ENCODE measurements at places on chromosomes 1 and 21.

DNA sequence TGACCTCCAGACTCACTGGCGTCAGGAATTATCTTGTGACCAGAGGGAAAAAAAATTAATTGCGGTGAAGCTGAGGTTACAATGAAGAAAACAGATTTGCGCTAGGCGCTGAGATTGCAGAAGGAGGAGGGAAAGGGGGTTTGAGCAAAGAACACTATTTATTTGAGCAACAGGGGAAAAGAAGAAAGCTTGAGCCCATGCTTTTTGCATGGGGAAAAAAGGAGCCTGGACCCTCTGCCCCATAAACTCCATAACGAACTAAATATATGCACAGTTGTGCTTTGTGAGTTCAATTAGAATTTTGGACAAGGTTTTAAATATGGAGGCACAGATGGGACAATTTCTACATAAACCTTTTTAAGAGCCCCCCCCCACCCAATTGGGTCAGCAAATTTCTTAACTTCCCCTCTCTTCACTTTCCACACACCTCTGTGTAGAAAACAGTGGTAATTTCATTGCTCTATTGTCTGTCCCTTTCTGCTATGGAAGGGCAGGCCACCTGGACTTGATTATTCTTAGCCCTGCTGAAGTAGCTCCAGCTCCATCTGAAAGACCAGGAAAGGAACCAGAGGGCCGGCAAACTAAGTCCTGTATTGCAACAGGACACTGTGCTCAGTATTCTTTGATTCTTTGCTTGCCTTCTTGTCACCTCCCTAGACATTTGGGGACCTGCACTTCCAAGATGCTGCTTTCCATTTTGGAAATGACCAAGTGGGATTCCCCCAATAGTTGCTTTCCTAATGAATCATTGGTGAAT is 862 bp upstream of the ID3 start:
- no peak for DNase-seq

DNA sequence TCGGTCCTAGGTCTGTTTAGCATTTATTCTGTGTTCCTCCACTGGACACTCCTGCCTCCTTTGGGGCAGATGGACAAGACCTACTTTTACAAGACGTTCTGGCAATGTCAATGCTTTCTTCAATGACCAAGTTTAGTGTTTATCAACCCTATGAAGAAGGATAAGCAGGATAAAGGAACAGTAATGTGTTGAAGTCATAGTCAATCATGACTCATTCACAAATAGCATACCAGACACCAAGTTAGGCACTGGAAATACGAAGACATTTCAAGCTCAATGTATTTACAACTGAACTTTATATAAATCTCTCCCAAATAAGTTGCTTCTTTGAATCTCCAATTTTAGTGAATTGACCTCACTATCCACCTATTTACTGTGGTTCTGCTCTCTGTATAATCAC is 4.8 kb upstream of the SLC35D1 start:
- no peak for DNase-seq

DNA sequence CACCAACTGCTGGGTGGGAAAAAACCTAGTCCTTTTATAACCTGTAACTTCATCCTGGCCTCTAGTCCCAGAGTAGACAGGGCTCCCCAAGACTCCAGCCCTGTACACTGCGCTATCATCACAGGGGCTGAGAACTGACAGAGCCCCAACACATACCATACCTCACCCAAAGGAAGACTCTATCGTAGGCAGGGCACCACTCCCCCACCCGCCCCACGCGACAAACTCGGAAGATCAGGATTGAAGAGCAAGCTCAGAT is 15.8 kb downstream of the INPP5B start:
- DNase-seq, result no peak

- DNase-seq, result no peak
These were observed 1.1 kb upstream of the DNAJC28 start for GRCh38 chr21:33492571-33492970.

DNA sequence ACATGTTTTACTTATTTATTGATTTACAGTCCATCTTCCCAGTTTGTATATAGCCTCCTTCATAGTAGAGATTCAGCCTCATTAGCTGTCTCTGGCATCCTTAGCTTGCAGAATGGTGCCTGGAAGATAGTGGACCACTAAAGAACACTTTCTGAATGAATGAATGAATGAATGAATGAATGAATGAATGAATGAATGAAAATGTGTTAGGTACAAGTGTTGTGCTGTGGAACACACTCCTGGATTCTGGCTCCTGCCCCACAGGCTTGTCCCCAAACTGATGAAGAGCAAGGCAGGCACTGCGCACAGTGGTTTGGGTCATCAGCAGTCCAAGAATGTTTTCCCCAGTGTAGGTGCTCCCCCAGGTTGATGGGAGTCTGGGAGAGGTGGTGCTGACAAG is 159.4 kb downstream of the ST6GALNAC5 start:
- DNase-seq, result no peak

Data from CD4-positive, alpha-beta T cell (primary cell).